Mucosa of descending colon (tissue), 3 donors: ENCODE measurements at places on chromosomes 16 and 17.

GRCh38 chr16:591231-591630 is 1.4 kb downstream of the RAB40C start:
- DNase-seq, result no peak

DNA sequence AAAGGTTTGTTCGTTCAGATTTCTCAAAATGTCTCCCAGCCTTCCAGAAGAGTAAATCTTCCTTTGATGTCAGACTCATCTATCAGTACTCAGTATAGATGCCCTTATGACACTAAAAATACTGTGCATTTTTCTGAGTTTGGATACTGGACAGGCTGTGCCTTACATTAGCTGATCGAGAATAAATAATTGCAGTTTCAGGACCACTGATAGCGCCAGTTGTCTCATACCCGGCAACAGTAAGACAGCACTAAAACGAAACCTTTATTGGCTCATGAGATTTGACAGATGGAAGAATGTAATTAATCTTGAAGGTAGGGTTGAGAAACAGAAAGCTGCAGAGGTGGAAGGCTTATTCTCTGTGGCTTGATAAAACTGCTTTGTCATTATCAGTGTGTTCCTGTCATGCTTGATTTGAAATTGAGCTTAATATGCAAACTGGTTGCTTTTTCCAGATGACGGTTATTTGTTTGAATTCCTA is 1.2 kb downstream of the ATP6V0A1 start:
- no peak for DNase-seq

DNA sequence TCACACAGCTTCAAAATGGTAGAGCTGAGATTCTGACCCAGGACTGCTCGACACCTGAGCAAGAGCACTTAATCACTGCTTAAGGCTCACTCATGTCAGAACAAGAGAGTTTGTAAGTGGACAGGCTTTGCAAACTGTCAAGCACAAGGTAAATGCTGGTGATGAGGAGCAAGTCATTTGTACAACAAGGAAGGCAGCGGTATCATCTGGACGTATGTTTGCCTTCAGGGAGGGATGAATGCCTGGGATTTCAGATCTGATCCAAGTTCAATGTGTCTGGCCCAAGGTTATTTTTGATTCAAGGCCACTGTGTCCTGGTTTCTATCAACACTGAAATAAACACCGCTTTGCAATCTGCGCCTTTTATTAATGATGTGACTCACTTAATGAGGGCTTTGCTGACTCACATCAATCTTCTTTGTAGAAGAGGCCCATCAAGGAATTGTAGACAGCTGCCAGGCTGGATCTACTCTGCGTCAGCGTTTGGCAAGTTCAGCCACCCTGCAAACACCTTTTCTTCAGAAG is 174.4 kb upstream of the HS3ST3A1 start:
- no peak for DNase-seq

GRCh38 chr16:72983241-72983640 is 64.7 kb downstream of the ZFHX3 start:
- no peak for DNase-seq
